ENCODE measurements at places on chromosomes 6 and 20.
A peak's percentile ranks its signal among the peaks of the same experiment; 100 is the strongest.

- DNase-seq = no peak
These were observed 121.4 kb upstream of the CEP162 start for GRCh38 chr6:84348801-84349200.

GRCh38 chr20:17652411-17652810 lies 29.6 kb downstream of the RRBP1 start:
- DNase-seq = no peak

- DNase-seq = no peak
These were observed 218.3 kb downstream of the TBXT start for GRCh38 chr6:165949324-165949723.

DNA sequence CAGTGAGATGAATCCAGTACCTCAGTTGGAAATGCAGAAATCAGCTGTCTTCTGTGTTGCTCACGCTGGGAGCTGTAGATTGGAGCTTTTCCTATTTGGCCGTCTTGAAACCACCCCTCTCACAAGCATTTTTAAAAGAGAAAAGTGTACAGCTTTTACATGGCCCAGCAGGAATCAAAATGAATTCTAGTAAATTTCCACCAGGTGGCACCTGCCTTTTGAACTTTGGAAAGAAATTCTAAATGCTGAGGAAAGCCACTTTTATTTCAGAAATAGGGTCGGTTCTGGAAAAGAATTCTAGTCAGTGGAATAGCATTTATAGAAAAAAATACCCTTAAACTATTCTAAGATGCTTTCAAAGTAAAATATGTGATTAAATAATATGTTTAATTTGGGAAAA lies 647.8 kb downstream of the CD109 start:
- no peak for DNase-seq

DNA sequence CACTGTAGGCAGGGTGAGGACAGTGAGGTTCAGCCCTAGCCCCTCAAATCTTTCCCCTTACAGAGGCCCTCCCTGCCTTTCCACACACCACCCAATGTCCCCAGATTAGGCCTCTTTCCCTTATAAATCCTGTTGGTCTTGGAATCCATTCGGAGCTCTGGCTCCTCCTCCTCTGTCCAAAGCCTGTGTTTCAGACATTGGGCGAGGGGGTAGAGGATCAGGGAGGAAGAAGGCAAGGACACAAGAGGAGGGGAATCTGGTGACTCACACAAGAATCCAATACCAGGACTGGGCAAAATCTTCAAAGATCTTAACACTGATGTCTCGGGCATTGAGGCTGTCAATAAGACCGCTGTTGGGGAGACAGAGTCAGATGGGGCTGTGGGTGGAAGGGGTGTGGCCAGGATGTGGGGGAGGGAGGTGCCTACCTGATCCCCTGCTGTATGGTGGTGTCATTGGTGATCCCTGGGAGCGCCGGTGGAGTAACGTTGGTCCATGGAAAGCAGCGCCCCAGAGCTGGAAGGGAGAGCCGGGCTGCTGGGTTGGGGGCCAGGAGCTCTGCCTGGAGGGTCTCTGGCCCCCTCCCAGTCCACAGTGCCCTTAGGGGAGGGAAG lies 7.6 kb downstream of the SLC44A4 start:
- DNase-seq = no peak

- peak; percentile 45 for DNase-seq
These were observed 719 bp downstream of the SMPD2 start for GRCh38 chr6:109441069-109441816.

- no peak for DNase-seq
These were observed 55.0 kb upstream of the VSX1 start for GRCh38 chr20:25136643-25137559.

DNA sequence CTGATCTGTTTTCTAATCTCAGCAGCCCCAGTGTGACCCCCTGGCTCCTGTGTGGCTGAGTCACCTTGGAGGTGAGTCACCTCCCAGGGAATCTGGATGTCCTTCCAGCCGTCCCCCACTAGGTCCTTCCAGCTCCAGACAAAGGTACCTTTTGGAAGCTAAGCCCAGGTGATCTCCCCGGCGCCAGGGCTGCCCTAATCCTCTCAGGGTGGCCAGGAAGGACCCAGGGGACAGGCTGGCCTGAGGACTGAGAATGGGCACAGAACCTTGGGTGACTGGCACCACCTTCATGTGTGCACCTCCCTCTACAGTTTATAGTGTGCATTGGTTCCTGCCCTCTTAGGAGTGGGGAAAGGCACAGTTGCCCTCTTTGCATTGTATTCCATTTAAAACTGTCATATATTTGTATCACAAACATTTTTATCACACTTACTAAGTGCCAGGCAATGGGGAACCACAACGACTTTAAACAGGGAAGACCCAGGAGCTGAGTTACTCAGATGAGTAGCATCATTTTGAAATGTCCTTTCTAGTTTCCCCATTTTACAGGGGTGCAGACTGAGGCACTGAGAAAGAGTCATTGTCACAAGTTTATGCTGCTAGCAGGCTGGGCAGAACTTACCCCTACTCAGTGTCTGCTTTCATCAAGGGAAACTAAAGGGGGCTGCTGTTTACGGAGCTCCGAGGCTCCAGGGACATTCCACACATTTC lies 2.6 kb upstream of the BPIFB4 start:
- no peak for DNase-seq

- DNase-seq = no peak
These were observed 82.3 kb upstream of the PTPRT start for GRCh38 chr20:43271980-43272379.

GRCh38 chr6:56555438-56555872 lies 87.2 kb downstream of the DST start:
- no peak for DNase-seq

DNA sequence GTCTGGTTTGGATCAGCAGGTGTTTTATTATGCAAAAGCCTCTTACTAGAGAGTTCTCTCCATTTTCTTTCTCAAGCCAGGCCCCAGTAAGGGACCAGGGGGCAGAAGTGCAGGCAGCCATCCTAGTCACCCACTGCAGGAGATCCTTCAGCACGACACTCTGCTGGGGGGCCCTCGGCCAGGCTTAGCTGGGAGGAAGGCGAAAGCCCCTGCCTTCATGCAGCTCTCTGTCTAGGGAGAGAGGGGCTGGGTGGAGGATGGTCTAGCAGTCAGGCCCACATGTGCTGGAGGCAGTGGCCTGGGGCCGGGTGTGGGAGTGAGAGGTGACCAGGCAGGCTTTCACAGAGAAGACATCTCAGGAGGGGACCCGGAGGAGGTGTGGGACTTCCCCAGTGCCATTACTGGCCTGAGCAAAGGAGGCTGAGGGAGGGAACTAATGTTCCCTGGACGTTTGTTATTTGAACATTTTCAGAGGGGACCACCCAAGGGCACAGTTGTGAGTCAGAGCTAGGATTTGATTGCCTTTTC lies 33.5 kb upstream of the VSTM2L start:
- no peak for DNase-seq

All from NCI-H526 treated with DMSO at 0.1 percent for 48 hours (cell line).